Activated naive CD4-positive, alpha-beta T cell treated with anti-CD3 and anti-CD28 coated beads, Interleukin-2, amount 50 U/mL, for 72 hours (primary cell): ENCODE measurements at places on chromosomes 4 and X.

DNA sequence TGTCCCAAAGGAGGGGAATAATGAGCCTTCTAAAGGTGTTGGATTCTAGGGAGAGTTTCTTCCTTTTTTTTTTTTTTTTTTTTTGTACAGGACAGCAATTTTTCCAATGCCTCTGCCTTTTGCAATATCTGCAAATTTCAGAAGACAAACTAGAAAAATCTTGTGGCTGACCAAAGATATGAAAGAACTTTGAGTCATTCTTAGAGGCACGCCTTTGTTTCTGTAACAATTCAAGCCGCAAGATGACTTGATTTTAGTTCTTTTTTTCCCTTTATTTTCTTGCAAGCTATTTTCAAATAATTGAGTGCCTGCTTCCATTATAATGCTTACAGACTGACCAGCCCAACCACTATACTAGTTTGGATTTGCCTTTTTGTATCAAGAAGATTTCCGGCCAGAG is 47.6 kb upstream of the UXT start:
- DNase-seq, result no peak

- DNase-seq, result no peak
Observed at GRCh38 chr4:13495753-13496152, 11.6 kb upstream of the RAB28 start.

GRCh38 chrX:41604766-41605543 is 83.8 kb upstream of the GPR34 start:
- no peak for DNase-seq

DNA sequence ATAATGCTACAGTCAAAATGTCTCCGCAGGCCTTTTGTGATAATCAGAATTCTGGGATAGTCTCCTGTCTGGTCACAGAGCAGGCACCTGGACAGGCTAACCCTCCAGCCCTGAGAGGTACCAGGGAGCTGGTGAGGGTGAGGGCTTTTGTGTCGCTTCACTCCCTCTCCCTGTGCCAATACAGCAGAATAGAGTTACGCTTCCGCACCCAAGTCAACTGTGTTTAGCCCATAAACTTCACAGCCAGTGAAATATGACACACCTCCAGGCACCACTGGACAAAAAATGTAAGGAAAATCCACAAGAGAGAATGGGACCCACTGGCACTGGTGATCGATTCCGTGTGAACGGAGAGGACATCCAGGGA is 1.3 kb downstream of the GAK start:
- DNase-seq, result no peak

GRCh38 chr4:47744253-47744652 is 93.6 kb downstream of the CORIN start:
- no peak for DNase-seq

DNA sequence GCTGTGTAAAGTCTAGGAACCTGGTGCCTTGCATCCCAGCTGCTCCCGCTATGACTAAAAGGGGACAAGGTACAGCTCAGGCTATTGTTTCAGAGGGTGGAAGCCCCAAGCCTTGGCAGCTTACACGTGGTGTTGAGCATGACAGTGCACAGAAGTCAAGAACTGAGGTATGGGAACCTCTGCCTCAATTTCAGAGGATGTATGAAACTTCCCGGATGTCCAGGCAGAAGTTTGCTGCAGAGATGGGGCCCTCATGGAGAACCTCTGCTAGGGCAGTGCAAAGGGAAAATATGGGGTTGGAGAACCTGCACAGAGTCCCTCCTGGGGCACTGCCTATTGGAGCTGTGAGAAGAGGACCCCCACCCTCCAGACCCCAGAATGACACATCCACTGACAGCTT is 76.6 kb downstream of the DDX60 start:
- DNase-seq, result no peak

DNA sequence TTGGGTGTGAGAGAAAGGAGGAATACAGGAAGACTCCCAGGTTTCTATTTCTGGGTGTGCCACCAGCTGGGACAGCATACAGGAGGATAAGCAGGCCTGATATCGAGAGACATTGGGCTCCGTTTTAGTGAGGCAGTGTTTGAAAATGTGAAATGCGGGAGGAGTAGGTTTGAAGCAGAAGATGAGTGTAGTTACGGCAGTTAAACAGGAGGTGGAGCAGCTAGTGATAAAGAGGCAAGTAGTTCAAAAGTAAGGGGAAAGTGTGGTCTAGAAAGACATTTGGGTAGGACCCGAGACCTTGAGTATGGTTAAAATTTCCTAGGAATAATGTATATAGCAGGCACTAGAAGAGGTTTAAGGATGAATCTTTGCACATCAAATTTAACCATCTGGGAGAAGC is 42.4 kb downstream of the DCUN1D4 start:
- DNase-seq, result no peak

GRCh38 chrX:97563531-97564133 is 679.9 kb downstream of the RPA4 start:
- DNase-seq, result peak; percentile 4

GRCh38 chr4:17889692-17890091 is 78.9 kb downstream of the NCAPG start:
- no peak for DNase-seq

- DNase-seq, result no peak
Observed at GRCh38 chr4:177478496-177478895, 36.3 kb upstream of the AGA start.

- no peak for DNase-seq
Observed at GRCh38 chr4:184344899-184345572, 127.4 kb upstream of the ENPP6 start.

- DNase-seq, result no peak
Observed at GRCh38 chr4:18405054-18405453, 383.5 kb upstream of the LCORL start.

DNA sequence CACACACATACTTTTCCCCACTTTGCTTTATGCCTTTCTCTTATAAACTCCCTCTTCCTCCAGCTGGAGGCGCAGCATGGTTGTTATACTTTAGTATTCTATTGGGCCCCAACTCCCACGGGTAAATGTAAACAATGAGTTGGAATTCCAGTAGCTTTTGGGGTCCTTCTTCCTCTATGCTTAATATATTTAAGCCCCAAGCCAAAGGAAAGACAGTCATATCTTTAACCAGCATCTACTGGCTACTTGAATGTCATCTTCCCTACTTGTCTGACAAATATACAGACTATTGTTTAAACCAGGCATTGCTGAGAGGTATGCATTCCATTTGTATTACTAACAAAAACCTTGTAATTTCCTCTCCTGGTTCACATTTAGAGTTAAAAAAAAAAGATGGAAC is 72.9 kb downstream of the WDR19 start:
- no peak for DNase-seq
